ENCODE measurements at places on chromosomes 16 and 17. TPM values are rescaled to one million over a fixed set of nuclear protein-coding genes. Genes with fewer than 3 reads are reported as not detected.

DNA sequence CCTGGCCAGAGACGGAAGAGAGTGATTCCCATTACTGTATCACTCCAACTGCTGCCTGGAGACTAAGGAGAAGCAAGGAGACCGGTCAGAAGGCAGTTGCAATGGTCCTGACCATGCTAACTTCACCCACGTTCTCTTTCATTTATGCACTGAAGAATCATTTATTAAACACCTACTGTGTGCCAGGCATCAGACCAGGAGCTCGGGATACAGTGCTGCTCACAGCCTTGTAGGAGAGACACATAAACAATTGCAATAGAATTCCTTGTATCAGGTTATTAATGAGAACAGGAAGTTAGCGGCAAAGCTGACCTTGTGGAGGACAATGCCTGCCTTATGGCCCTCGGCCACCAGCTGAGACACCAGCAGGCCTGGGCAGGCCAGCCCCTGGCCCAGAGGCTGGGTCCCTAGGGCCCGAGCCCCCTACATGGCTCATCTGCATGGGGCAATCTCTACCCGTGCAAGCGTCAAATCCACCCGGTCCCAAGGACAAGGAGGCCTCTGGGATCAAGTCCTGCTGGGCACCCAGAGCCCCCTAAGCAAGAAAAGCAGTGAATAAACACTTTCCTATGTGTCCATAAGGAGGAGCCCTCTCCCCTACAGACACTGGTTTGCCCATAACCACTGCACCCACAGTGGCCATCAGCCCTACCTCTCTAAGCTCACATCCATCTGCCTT is 8.6 kb upstream of the ENPP7 start:
- no peak for DNase-seq

GRCh38 chr16:84988328-84989080 is 22.8 kb downstream of the ZDHHC7 start:
- DNase-seq, result no peak

DNA sequence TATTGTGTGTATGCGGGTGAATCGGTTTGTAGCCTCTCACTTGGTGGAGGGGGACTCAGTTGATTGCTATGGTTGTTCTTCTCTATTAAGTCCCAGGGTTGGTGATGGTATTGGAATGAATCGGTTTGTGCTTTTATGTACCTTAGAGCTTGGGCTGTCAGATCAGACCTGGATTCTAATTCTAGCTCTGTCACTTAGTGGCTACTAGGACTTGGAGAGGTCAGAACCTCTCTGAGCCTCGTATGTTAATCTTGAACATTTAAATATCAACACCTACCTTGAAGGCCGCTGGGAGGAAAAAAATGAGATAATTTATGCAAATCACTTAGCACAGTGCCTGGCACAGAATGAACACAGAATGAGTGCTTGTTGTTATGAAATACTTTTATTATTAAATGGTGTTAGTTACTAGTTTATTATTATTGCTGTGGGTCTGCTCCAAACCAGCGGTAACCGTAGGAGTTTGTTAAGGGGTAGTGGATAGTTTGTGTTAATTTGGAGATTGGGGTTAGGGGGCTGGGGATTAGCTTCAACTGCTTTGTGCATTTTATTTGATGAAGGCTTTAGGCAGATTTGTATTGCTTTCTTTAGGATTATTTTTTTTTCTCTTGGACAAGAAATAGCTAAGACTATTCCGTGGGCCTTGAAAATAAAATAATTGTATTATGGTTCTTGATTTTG is 3.5 kb downstream of the KDM6B start:
- DNase-seq, result no peak

- no peak for DNase-seq
These were observed 11.7 kb downstream of the CANT1 start for GRCh38 chr17:78997881-78998280.

CEMP1 gene
- 0.41 TPM for total RNA-seq

IL34 gene
- 1.6 TPM for total RNA-seq

DNA sequence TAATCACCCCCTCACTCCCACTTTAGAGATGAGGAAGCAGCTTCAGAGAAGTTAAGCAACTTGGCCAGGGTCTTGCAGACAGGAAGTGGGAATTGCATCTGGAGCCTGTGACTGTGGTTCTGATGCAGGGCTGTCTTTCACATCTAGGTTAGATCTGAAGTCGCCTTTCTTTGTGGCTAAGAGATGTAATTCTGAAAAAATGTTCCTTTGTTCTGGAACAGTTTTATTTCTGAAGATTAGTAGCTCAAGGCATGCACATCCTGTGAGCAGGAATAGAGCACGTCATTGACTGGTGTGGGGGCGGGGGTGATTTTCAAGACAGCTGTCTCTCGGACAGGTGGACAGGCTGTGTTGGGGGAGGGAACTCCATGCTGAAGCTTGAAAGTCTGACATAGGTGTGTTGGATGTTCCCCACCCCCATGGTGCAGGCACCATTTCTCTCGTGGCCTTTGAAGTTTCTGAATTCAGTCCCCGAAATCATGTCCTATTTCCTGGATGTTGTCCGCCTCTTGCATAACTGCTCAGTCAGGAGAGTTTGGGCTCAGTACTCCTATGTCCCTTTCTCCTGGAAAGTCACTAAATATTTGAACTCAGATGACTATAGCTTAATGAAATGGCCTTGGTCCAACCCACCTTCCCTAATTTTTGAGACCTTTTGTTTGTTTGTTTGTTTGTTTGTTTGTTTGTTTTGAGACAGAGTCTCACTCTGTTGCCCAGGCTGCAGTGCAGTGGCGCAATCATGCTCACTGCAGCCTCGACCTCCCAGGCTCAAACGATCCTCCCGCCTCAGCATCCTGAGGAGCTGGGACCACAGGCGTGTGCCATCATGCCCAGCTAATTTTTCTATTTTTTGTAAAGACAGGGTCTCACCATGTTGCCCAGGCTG is 21.0 kb upstream of the HERPUD1 start:
- no peak for DNase-seq

DNA sequence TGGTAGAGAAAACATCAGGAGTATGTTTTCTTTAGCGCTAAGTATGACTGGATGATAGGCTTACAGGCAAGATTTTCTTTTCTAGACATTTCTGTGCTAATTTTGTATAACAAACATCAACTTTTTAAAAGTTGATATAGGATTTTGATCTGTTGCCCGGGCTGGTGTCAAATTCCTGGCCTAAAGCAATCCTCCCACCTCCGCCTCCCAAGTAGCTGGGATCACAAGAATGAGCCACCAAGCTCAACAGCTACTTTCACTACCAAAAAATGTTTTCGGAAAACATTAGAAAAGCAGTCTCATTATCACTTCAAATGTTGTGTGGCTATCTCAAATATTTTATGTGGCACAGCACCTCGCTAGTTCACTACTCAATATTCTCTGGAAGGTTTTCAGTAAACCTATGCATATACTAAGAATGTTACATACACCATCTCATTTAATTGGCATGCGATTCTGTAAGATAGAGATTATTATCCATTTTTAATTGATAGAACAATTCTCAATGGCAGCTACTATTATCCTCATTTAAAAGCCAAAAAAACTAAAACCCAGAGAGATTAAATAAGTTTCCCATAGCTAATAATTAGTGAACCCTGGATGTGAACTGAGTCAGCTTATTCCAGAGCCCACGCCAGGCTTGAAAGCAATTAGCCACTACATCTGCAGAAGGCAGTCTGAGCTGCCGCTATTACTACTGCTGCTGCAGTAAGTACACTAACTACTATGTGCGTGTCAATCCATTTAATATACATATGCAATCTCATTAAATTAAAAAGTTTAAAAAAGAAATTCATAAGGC is 41.7 kb downstream of the CREBBP start:
- no peak for DNase-seq

- peak; percentile 54 for DNase-seq
These were observed 1.5 kb upstream of the MAF start for GRCh38 chr16:79601931-79602627.

- no peak for DNase-seq
These were observed 75.5 kb downstream of the AATF start for GRCh38 chr17:37024181-37024637.

GRCh38 chr17:76442341-76443338 is 10.3 kb downstream of the UBE2O start:
- DNase-seq, result no peak

GRCh38 chr17:76789235-76789788 is 51.4 kb downstream of the MFSD11 start:
- no peak for DNase-seq

KRTAP2-3 gene
- not detected for total RNA-seq

DNA sequence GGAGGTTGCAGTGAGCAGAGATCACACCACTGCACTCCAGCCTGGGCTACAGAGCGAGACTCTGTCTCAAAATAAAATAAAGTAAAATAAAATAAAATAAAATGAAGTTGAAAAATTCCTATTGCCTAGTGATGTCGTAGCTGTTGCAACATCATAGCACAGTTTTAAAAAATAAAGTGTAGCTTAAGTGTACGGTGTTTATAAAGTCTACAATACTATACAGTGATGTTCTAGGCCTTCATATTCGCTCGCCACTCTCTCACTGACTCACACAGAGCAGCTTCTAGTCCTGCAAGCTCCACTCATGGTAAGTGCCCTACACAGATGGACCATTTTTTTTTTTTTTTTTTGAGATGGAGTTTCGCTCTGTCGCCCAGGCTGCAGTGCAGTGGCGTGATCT is 43.5 kb upstream of the MNT start:
- no peak for DNase-seq

DNA sequence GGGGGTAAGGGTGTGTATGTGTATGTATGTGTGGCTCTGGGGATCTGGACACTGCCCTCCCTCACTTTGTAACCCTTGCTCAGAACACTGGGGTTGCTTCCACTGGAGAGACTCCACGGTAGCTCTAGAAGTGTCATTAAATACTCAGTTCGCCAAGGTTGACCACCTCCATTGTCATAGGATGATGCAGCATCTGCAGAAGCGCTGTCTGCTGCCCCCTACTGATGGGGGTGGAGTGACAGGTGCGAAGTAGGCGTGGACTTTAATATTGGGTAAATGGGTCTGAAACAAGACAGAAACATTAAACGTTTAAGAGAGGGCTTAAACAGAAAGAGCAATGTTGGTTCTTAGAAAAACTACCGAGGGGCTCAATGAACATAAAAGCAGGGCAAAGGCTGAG is 35.5 kb upstream of the STAC2 start:
- DNase-seq, result no peak

DNA sequence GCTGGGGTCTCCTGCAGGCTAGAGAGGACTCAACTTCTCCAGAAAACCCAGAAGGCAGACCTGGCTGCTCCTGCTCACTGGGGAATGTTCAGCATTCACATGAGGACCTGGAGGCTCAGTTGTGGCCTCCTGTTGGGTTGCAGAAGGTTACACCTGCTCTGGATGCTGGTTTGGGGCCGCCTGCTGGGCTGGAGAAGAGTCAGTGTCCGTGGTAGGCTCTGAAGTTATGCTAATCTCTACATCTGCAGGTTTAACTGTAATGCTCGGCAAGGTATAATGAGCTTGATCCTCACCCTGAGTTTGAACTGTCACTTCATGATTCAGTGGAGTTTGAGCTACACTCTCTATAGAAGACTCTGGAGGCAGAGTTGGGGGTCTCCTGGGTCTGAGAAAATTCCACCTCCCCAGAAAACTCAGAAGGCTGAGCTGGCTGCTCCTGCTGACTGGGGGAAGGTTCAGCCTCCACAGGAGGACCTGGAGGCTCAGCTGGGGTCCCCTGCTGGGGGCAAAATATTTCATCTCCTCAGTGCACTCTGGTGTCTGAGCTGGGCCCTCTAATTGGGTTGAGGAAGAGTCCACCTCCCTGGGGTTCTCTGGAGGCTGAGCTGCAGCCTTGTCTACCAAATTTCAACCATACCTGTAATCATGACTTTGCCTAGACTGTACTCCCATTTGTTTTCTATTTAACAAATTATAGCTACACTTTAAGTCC is 23.5 kb downstream of the RDM1 start:
- DNase-seq, result no peak

GRCh38 chr16:65124596-65124995 is 2.7 kb upstream of the CDH11 start:
- DNase-seq, result no peak

DNA sequence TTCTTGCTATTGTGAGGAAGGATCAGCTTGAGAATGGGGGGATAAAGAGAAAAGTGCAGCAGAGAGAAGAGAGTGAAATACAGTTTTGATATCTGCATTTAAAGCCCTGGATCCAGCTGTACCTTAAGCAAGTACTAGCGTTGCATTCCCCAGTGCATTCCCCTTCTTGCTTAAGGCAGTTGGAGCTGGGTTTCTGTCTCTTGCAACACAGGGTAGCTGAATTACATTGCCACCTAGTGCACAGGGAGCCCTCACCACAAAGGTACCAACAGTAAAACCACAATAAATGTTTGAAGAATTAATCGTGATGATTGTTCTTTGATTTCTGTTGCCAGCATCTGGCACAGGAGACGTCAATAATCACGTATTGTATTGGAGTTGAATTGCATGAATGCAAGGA is 588.7 kb downstream of the RBFOX1 start:
- DNase-seq, result no peak

GRCh38 chr17:71983828-71984227 is 137.0 kb upstream of the SOX9 start:
- no peak for DNase-seq
